ENCODE measurements at places on chromosomes 3 and 15.

GRCh38 chr15:92902737-92903593 is 2.8 kb downstream of the CHD2 start:
- DNase-seq: no peak

- DNase-seq: no peak
Measured at GRCh38 chr3:13475871-13476590, 4.1 kb upstream of the HDAC11 start.

- no peak for DNase-seq
Measured at GRCh38 chr15:50107591-50108408, 11.2 kb downstream of the ATP8B4 start.

GRCh38 chr3:100463646-100464155 is 28.7 kb upstream of the TMEM45A start:
- DNase-seq: no peak

- no peak for DNase-seq
Measured at GRCh38 chr15:65365229-65365628, 12.6 kb downstream of the IGDCC3 start.

DNA sequence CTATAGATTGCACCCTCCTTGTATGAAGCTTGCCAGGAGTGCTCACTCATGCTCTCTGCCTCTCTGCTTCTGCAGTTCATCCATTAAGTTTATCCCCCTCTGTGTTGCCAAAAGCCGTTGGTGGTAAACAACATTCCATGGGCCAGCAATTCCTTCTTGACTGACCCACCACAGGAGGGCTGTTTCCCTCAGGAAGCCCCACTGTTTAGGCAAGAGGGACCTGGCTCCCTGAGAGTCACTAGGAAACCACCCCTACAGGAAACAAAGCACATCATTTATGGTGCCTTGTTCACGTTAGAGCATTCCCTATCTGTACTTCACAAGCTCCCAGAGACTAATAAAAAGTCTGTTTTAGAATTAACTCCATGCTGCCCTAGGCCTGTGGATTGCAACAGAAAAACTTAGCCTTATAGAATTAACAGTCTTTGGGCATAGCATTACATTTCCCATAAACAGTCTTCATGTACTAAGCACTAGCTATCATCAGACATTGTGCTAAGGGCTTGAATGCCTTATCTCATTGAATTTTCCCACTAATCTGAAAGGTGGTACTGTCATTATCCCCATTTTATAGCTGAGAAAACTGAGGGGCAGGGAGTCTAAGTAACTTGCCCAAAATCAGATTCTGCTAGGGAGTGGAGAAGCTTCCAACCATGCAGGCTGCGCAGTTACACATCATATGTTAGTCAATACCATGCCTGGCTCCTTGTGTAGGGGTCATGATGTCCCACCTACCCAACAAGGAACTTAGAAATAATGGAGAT is 149.9 kb downstream of the SHQ1 start:
- no peak for DNase-seq

DNA sequence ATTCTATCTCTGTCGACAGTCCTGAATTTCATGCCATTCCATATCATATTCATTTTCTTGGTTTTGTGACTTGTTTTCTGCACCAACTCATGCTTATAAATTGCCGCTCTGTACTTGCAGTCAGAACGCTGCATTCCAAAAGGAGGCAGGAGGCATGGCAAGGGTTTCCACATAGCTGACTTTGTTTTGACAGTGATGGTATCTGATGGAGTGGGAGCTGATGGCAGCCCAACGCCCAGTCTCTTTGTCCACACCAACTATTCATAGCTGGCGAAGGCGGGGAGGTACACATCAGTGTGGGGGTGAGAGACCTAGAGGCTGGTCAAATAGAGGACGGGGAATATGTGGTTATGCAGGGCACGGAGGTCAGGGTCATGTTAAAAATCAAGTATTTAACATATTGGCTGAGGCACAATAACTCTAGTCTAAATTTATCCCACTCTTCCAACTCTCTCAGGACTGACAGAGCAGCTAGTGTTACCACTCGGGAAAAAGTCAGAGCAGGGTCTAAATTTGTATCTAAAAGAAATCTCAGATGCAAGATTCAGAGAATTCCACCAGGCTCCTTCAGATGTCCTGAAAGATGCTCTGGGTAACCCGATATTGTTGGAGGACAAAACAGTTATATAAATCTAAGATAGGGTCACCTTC is 67.8 kb upstream of the ATP13A3 start:
- no peak for DNase-seq
